ENCODE measurements at places on chromosomes 3 and 15.

DNA sequence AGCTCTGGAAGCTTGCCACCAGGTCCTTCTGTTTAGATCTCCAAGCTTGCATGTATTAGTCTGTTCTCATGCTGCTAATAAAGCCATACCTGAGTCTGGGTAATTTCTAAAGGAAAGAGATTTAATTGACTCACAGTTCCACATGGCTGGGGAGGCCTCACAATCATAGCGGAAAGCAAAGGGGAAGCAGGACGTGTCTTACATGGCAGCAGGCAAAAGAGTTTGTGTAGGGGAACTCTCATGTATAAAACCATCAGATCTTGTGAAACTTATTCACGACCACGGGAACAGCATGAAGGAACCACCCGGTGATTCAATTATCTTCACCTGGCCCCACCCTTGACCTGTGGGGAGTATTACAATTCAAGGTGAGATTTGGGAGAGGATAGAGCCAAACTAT, 147.0 kb upstream of the PROK2 start:
- no peak for DNase-seq

DNA sequence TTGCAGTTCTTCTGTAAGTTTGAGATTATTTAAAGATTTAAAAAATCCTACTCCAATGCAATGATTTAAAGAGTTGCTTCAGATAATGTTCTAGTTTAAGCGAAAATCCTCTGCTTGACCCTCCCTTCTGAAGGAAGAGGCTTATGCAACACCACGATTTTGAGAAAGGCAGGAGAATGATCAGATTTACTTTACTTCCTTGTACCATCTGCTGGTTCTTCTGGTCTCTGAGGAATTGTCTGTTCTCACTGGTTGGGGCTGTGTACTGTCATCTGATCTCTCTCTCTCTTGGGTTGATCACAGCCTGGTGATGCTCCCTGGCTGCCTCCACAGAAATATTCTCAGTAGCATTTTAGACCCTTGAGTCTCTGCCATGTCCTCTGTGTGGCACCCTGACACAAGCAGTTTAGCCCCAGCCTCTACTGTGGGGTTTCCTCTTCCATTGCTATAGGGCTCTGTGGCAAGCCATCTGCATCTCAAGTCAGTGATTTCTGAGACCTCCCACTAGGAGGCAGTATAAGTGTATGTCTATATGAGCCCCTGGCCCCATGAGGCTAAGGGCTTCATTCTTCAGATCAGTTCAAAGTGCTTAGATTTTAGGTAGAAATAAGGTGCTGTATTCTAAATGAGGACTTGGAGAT, 50.8 kb upstream of the PLAAT1 start:
- DNase-seq, result no peak

DNA sequence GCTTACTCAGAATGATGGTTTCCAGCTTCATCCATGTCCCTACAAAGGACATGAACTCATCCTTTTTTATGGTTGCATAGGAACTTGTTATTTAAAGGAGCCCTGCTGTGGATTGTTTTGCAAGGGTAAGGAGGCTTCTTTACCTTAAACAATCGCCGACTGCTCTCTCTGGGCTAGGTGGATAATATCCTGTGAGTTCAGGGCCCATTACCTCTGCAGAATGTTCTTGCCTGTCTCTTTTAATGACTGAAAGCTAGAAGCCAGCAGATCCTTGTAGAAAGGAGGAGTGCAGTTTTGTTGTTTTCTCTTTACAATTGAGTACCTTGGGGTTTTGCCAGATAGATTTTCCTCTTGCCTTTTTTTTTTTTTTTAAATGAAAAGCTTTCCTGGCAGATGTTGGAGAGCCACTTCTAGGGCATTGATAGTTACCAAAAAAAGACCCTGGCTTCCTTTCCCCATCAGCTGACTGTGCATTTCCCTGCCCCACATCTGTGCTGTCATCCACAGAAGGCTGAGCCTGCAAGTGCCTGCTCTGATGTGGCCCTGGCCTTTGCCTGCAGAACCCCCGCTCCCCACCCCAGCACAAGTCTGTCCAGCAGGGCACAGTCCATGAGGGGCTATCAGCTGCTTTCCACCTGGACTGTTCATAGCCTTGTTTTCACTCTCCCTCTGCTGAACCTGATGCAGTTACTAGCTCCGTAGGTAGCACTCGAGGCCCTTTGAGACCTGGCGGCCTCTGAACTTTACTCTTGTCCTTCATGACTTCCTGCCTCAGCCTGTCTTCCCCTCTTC, 113.1 kb downstream of the CHCHD6 start:
- no peak for DNase-seq

- no peak for DNase-seq
These were observed 17.5 kb downstream of the OSTN start for GRCh38 chr3:191216510-191216909.

DNA sequence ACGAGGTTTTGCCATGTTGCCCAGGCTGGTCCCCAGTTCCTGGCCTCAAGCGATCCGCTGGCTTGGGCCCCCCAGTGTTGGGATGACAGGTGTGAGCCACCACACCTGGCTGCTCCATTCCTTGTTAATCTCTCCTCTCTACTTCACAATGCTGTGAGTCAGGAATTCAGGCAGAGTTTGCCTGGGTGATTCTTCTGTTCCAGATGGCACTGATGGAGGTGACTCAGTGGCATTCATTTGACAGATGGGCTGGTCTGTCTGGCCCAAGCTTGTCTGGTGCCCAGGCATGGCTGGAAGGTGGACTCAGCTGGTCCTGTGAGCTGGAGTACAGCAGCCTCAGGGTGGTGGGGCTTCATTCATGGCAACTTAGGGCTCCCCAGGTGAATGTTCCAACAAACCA, 43.2 kb downstream of the SLC6A20 start:
- DNase-seq, result no peak

- DNase-seq, result no peak
These were observed 32.5 kb upstream of the LCTL start for GRCh38 chr15:66598095-66598815.

DNA sequence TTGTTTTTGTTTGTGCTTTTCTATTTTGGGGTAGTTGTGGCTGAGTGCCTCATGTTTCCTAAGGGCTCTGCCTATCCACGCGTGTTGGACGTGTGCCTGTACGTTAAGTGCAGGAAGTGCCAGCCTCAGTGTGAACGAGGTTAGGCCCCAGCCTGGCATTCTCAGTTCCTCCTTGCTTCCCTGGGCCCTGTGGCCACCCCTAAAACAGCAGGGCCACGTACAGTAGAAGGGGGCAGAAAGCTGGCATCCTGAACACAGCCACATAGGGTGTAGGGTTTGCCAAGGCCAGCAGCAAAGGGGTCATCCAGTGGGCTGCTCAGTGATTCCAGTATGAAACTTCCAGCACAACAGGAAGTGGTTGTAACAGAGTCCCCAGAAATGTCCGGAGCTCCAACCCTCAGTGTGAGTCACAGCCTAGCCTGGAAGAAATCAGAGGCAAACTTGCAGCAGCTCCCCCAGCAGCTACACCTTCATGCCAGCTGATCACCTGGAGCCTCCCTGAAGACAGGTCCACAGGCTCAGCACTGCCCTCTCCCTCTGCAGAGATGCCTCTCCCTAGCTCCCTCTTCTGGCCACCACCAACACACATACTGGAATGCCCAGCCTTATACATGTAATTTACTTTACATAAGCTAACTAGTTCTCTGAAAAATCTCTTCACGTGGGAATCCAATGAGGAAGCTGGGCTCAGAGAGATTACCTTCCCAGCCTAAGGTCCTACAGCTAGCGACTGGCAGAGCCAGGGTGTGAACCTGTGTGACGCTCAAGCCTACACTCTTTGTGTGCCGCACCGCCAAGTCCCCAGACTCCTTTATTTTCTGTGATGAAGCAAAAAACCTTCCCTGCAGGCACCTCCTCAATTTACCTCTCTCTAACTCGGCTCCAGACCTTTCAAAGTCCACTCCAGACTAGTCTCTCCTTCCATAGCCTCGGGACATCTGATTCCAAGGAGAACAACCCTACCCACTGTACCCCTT, 26.6 kb downstream of the ILDR1 start:
- DNase-seq, result no peak

DNA sequence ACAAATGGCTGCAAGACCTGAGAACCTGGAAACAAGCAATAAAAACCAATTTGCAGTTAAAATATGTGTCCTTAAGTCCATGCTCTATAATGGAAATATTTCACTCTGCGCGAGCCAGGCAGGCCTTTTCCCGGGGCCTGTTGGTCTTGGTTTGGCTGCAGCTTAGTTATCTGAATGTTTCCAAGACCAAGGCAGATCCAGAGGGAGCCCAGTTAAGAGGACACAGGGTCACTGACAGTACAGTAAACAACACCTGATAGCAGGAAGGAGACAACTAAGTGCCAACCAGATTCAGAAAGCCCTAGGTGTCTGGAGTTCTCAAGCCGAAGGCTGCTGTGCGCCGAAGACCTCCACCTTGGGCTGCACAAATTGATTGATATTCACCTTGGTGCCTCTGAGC, 32.8 kb downstream of the THSD4 start:
- no peak for DNase-seq

DNA sequence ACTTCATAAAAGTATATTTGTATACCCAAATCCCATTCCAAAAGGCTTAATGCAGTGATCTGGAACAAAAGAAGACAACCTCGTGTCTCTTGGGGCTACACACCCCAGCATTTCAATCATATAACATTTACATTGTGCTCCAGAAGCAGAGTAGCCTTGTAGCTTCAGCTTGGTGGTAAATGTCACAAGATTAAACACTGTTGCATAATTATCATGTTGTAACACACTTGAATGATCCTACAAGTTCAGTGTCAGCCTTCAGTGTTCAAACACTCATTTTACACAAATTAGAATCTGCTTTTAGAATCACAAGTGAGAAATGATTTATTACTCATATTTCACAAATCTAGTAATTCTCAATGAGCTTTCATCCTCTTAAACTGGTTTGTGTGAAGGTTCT, 122.6 kb downstream of the CNTN3 start:
- no peak for DNase-seq

Data from activated CD4-positive, CD25-positive, alpha-beta regulatory T cell treated with anti-CD3 and anti-CD28 coated beads, Interleukin-2, amount 50 U/mL, for 16 hours (primary cell).